ENCODE measurements at places on chromosomes 1 and 21. TPM values are rescaled to one million over a fixed set of nuclear protein-coding genes. Genes with fewer than 3 reads are reported as not detected.

LENEP gene
- 1.5 TPM for total RNA-seq

NUP210L gene
- total RNA-seq, result 0.06 TPM

C1orf210 gene
- total RNA-seq, result not detected

UBXN10 gene
- total RNA-seq, result 0.35 TPM

TXLNA gene
- total RNA-seq, result 47.3 TPM

ABCG1 gene
- 17.3 TPM for total RNA-seq

S100A7 gene
- total RNA-seq, result not detected

IFT25 gene
- total RNA-seq, result 45.2 TPM

ZC3H12A gene
- total RNA-seq, result 9.8 TPM

OR2AJ1 gene
- not detected for total RNA-seq

LCE3E gene
- total RNA-seq, result not detected

ATAD3C gene
- total RNA-seq, result 2.1 TPM

SMCP gene
- not detected for total RNA-seq

MAP10 gene
- total RNA-seq, result 1.8 TPM

SELE gene
- not detected for total RNA-seq

HMGCS2 gene
- total RNA-seq, result not detected

PHF13 gene
- total RNA-seq, result 14.7 TPM

PCBP3 gene
- total RNA-seq, result 1.0 TPM

SLC6A9 gene
- 22.4 TPM for total RNA-seq

ESPN gene
- total RNA-seq, result not detected

SEMA4A gene
- total RNA-seq, result 196 TPM

LAMB3 gene
- total RNA-seq, result 0.46 TPM

TAF1A gene
- total RNA-seq, result 19.2 TPM

LHX8 gene
- not detected for total RNA-seq

OR2L5 gene
- total RNA-seq, result not detected

FHL3 gene
- 1.8 TPM for total RNA-seq

OPRD1 gene
- not detected for total RNA-seq

MMEL1 gene
- not detected for total RNA-seq

MYBPH gene
- not detected for total RNA-seq

COL16A1 gene
- total RNA-seq, result not detected

HOOK1 gene
- not detected for total RNA-seq

C1orf53 gene
- 2.4 TPM for total RNA-seq

SAMD11 gene
- total RNA-seq, result not detected

GSTM3 gene
- not detected for total RNA-seq

GPR61 gene
- total RNA-seq, result not detected

GNAT2 gene
- total RNA-seq, result 1.3 TPM

SFN gene
- total RNA-seq, result 1.8 TPM

All from OCI-LY7 (cell line).